ENCODE measurements at places on chromosomes 12 and 14. TPM values are rescaled to one million over a fixed set of nuclear protein-coding genes. Genes with fewer than 3 reads are reported as not detected.

The COX8C gene
- not detected for total RNA-seq

The ANG gene
- 2.7 TPM for total RNA-seq

The GUCY2C gene
- under 0.01 TPM for total RNA-seq

The LAG3 gene
- 0.13 TPM for total RNA-seq

The CCDC197 gene
- not detected for total RNA-seq

The IL22 gene
- not detected for total RNA-seq

Data from mesangial cell (primary cell).